Lung microvascular endothelial cell (primary cell): ENCODE measurements at places on chromosomes 3 and 15. TPM values are rescaled to one million over a fixed set of nuclear protein-coding genes. Genes with fewer than 3 reads are reported as not detected.

- DNase-seq, result peak; percentile 94
Measured at GRCh38 chr15:77187751-77188464, 117.0 kb upstream of the TSPAN3 start.

GRCh38 chr15:97915261-97915660, 45.2 kb upstream of the ARRDC4 start:
- DNase-seq, result no peak

- no peak for DNase-seq
Measured at GRCh38 chr3:12679468-12679867, 15.6 kb upstream of the RAF1 start.

Gene PLA2G4E
- total RNA-seq, result not detected in 2 replicates

Gene PODXL2
- 0.60 and 1.3 TPM in 2 replicates for total RNA-seq

Gene CHDH
- total RNA-seq, result under 0.01 TPM in 2 replicates

Gene C3orf85
- total RNA-seq, result not detected in 2 replicates

Gene NMB
- 4.4 and 4.6 TPM in 2 replicates for total RNA-seq
